ENCODE measurements at places on chromosomes 7 and 10.

DNA sequence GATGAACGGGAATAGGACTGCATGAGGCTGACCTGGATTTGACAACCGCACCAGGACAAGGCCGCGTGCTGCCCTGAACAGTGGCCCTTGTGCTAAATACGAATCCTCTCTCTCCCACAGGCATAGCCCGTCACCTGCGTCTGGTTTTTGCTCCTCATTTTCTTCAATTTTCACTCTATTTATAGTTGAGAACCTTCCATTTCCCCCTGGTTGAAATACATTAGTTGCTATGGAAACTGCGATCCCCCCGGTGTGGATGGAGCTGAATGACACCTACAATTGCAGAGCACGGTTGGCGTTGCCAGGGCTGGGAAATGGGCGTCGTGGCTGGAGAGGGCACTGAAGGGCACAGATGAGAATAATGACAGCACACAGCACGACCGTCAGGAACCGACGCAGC lies 158.6 kb upstream of the PITRM1 start:
- no peak for DNase-seq

- DNase-seq: no peak
Observed at GRCh38 chr7:22114440-22114981, 168.8 kb upstream of the CDCA7L start.

DNA sequence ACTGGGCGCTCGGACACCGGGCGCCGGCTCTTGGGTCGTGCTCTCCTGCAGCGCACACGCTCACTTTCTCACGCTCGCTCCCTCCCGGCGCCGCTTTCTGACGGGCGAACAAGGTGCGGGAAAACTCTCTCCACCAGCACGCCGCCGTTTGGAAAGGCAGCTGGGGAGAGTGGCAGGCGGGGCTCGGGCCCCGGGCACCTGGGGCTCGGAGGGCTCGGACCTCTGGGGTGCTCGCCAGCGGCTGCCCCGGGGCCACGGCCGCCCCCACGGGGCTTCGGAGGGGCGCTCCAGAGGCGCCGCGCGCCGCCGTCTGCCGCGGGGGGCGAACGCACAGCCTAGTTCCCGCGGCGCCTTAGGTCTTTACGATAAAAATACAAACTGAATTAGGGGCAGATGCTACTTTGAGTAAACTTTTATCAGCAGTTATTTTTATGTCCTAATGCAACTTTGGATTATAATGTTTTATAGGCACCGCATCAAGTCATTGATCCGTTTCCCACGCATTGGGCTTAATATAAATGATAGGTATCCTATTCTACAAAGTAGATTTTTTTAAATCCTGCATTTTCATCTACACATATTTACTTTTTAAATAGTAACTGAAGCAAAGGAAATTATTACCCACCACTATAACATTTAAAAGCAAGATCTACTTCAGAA lies 535 bp upstream of the EPC1 start:
- DNase-seq: no peak

GRCh38 chr10:79942261-79943185 lies 6.4 kb downstream of the SFTPD start:
- DNase-seq: no peak

- no peak for DNase-seq
Observed at GRCh38 chr7:135905355-135905754, 71.8 kb downstream of the MTPN start.

DNA sequence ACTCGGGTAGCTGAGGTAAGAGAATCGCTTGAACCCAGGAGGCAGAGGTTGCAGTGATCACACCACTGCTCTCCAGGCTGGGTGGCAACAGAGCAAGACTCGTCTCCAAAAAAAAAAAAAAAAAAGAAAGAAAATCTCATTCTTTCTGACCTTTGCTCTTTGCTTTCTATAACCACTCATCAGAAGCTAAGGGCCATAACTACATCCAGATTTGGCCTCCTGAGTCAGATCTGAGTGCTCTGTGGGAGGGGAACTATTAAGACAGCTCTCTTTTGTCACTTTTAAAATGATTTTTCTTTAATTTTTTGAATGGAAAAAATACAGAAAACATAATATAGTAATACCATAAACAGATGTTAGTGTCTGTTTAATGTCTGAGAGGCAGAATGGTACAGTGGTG lies 210.1 kb downstream of the KIAA1217 start:
- DNase-seq: no peak

- no peak for DNase-seq
Observed at GRCh38 chr7:69654381-69654780, 56.1 kb downstream of the AUTS2 start.

DNA sequence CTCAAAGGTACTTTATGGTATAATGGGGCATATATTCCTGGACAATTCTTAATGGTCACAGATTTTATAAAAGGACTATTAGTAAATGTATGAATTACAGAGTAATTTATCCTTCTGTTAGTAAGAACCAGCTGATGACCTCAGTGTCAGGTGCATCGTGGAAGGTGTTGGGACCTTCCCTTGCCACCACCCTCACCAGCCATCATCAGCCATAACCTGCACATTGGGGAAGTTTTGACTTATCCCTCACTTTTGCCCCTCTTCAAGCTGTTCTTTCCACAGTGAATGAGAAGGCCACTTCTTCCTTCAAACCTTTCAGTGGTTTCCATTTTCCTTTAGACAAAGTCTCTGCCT lies 52.2 kb downstream of the FIGNL1 start:
- DNase-seq: no peak

DNA sequence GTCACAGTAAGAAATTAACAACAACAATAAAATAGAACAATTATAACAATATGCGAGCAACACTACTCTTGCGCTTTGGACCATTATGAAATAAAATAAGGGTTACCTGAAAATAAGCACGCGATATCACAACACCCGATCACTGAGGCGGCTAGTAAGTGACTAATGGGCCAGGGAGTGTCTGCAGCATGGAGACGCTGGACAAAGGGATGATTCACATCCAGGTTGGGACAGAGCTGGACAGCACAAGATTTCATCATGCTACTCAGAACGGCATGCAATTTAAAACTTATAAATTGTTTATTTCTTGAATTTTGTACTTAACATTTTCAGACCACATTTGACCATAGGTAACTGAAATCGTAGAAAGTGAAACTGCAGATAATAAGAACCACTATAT lies 15.6 kb downstream of the HIBADH start:
- DNase-seq: no peak

DNA sequence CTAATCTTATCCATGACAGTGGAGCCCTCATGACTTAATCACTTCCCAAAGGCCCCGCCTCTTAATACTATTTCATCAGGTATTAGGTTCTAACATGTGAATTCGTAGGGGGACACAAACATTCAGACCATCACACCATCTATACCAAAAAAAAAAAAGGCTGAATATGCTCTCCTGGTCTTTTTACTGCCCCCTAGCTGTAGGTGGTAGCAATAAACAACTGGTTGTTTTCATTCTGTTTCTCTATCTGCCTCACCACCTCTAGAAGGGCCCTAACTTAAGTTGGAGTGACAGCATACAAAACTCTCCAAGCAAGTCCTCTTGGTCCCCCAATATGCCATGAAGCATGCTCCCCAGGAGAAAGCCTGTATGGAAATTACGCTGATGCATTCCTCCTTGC lies 94.1 kb downstream of the GRM8 start:
- DNase-seq: no peak

- DNase-seq: no peak
Observed at GRCh38 chr7:76011442-76011861, 17.1 kb upstream of the TMEM120A start.

DNA sequence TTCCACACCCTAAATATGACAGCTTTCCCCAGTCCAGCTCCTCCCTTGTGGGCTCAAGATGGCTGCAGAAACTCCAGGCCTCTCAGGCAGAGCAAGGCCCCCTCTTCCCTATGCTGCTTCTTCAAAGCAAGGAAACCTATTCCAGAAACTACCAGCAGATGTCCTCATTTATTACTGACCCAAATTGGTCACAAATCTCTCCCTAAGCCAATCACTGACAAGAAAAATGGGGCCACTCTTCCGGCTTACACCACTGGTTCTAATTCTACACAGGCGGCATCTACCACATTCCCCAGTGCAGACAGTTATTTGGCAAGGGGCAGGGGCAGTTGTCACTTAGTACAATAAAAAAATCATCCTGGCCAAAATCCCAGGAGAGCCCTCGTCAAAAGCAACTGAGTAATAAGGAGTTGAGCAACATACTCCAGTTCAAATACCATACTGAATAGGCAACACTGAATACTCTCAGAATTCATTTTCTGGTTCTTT lies 150.4 kb downstream of the SFMBT2 start:
- no peak for DNase-seq

- DNase-seq: no peak
Observed at GRCh38 chr10:10094691-10095090, 923.0 kb upstream of the CELF2 start.

DNA sequence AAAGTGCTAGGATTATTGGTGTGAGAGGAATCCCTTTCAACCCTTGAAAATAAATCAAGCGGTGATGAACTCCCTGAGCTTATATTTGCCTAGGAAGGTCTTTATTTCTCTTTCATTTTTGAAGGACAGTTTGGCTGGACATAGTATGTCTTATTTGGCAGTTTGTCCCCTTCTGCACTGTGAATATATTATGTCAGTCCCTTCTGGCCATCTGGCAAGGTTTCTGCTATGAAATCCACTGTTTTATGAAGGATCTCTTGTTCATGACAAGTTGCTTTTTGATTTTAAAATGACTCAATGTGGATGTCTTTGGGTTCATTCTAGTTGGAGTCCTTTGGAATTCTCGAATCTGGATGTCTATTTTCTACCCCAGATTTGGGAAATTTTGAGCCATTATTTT lies 21.7 kb upstream of the MCM10 start:
- no peak for DNase-seq

DNA sequence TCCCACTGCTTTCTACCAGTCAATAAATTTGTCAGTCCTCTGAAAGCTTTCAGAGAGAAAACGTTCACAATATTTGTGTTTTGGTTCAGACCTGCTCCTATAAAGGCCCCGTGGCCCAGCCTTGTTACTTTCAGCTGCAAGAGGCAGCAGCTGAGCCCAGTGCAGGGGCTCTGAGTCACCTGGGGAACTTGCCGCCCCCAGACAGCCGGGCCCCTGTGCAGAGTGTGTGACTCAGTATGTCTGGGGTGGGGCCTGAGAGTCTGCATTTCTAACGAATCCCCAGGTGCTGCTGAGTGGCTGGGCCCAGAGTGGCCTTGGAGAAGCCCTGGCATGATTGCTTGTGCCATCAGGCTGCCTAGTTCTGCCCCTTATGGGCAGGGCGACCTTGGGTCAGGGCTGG lies 303.5 kb downstream of the PAXIP1 start:
- no peak for DNase-seq

DNA sequence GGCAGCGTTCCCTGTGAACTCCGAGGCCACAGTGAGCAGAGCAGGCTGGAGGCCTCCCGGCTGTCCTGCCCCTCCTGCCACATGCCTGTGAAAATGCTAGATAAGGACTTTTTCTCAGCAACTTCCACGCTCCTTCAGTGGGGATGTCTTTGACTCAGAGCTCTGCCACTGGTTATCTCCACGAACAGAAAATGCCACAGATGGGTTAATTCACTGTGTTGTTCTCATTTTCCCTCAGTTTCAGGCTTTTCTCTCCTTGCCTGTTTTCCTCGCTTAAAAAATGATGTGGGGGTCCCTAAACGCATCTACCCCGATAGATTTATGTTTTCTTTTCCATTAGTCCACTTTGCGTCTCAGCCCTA lies 51.3 kb downstream of the IKZF1 start:
- DNase-seq: no peak

GRCh38 chr10:103645141-103646054 lies 151.9 kb downstream of the NEURL1 start:
- DNase-seq: no peak

DNA sequence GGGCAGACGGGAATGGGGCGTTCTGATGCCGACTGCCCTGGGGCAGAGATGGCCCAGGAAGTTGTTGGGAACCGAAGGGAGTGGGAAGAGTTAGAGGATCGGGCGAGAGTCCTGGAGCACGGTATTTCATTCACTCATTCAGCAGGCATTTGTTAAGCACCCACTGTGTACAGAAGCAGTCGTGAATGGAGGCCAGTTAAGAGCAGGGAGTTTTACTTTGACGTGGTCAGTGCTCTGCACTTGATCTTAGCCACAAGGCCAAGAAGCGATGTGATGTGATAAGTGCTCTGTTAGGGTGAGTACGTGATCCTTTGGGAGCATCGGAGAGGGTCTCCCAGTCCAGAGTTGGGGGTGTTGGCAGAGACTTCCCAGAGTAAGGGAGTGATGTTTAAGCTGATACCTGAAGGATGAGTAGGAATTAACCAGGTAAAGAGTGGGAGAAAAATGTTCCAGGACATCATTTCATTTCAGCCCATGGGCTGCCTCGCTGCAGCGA lies 890 bp downstream of the ZFYVE27 start:
- DNase-seq: no peak

GRCh38 chr7:54888067-54888733 lies 129.2 kb upstream of the SEC61G start:
- DNase-seq: no peak

- no peak for DNase-seq
Observed at GRCh38 chr7:54764861-54765260, 5.8 kb upstream of the SEC61G start.

DNA sequence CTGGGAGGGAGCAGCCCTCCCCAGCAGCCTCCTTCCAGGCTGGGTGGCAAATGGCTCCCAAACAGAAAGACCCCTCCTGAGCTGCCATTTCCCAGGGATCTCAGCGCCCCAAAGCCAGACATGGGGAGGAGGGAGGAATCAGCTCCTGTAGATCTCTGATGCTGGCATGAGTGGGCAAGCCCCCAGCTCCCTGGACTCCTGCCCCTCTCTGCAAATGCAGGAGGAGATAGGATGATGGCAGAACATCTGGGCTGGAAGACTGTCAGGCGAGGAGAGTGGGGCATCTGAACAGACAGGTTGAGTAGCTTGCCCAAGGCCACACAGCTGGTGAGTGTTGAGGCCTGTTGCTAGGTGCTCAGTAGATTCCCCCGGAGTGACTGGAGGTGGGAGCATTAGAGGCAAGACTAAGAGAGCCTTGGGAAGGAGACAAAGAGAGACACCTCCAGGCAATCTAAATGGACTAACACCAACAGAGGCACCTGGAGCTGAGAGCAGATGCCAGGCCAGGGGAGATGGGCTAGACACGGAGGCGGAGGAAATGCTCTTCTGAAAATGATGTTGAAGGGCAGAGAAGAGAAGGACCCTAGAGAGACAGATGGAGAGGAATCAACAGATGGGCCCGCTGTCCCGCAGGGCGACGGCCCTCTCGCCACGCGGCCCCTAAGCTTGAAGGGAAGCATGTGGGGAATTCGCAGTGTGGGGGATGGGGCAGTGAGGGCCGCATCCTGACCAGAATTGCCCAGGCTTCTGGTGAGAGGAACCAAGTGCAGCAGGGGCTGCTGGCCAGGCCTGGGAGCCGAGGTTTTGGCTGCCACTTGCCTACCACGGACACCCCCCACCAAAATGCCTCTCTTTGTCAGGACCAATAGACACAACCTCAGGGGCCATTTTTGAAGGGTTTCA lies 84.8 kb upstream of the LRRC4 start:
- no peak for DNase-seq
